Lower lobe of right lung (tissue), 2 donors: ENCODE measurements at places on chromosomes 13 and 19. TPM values are rescaled to one million over a fixed set of nuclear protein-coding genes. Genes with fewer than 3 reads are reported as not detected.

Gene GSX1
- total RNA-seq, result not detected

Gene PTPRH
- total RNA-seq, result 0.30 TPM

GRCh38 chr13:99159331-99160061, 41.2 kb upstream of the UBAC2 start:
- H3K27me3 ChIP-seq, result peaks cover 30% of the 10 kb centered on the region
- H3K36me3 ChIP-seq, result no peaks in the 10 kb centered on the region
- no peak overlapping the region for H3K4me3 ChIP-seq
- DNase-seq, result no peak

Gene KLK7
- not detected for total RNA-seq

DNA sequence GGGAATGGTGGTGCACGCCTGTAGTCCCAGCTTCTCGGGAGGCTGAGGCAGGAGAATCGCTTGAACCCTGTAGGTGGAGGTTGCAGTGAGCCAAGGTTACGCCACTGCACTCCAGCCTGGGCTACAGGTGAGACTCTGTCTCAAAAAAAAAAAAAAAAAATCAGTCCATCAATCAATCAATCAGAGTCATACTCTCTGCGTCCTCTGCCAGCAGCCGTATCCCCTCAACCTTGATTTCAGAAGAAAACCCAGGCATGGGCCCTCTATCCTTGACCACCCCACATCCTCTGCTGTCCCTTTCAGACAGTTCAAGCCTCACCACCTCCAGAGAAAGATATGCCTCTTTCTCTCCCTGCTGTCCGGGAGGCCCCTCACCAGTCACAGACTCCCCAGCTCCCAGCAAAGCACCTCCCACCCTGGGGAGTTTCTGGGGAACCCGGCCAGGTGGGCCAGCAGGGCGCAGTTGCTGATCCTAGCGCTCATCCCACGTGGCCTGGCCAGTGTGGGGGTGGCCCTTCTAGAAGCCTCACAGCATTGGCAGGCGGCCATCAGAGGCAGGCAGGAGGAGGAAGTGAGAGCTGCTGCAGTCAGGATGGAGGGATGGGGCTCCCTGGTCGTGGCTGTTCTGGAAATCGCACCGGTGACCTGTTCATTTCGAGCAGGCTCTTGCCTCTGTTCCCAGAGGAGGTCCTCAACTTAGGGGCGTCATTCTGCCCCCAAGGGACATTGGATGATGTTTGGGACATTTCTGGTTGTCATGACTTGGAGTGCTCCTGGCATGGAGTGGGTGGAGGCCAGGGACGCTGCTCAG, 10.2 kb upstream of the JSRP1 start:
- peak overlapping the region; percentile 20 for H3K27ac ChIP-seq
- DNase-seq, result peak; percentile 94
- peaks cover 3% of the 10 kb centered on the region for H3K36me3 ChIP-seq
- H3K4me3 ChIP-seq, result peak overlapping the region; percentile 14
- peaks cover 45% of the 10 kb centered on the region for H3K4me1 ChIP-seq

Gene IFNL1
- not detected for total RNA-seq

Gene FGF22
- 0.65 TPM for total RNA-seq

DNA sequence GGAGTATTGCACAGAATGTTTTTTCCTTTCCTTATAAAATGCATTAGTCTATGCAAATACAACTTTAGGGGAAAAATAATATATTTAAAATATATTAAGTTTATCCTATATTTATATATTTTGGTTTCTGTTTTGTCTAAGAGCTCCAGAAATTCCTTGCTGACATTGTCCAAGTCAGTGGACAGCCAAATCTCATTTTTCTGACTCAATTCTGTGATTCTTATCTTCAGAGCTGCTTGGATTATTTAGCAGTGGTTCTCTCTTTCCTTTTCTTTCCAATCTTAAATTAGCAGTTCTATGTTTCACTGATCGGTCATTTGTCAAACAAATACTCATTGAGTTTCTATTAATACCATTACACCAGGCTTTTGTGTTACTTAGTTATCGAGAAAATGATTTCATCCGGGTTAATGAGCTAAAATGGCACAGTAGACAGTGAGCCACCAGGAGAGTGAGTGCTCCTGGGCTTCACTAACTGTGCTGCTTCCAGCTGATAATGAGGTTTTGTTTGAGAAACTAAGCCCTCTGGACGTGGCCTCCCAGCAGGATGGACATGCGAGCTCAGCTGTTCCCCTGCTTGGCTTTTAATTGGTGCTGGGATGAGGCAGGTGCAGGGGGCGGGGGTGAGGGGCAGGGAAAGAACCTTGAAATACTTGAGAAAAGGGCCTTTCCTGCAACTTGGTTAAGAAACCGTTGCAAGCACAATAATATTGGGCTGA, 44.0 kb downstream of the ATP11A start:
- DNase-seq, result no peak
- H3K27me3 ChIP-seq, result no peaks in the 10 kb centered on the region
- no peak overlapping the region for H3K27ac ChIP-seq
- H3K4me1 ChIP-seq, result peaks cover 24% of the 10 kb centered on the region
- no peaks in the 10 kb centered on the region for H3K36me3 ChIP-seq

DNA sequence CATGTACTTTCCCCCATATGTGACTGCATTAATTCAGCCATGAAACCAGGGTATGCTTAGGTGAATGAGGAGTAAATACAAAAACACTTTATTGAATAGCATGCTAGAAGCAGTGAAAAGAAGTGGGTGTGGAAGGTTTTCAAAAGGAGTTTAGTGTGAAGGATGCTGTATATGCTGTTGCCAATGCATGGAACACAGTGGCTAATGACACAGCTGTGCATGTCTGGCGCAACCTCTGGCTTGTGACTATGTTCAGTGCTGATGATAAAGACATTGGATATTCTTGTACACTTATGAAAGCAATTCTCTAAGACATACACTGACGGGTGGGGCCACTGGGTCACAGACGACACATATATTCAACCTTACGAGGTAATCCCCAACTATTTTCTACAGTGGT, 55.2 kb downstream of the SOX21 start:
- no peak for DNase-seq
- no peak overlapping the region for H3K27ac ChIP-seq
- no peaks in the 10 kb centered on the region for H3K27me3 ChIP-seq
- no peaks in the 10 kb centered on the region for H3K36me3 ChIP-seq
- H3K4me3 ChIP-seq, result no peak overlapping the region

GRCh38 chr13:71493189-71493588, 373.8 kb downstream of the DACH1 start:
- DNase-seq, result no peak
- H3K27me3 ChIP-seq, result no peaks in the 10 kb centered on the region
- H3K4me1 ChIP-seq, result no peaks in the 10 kb centered on the region
- no peaks in the 10 kb centered on the region for H3K36me3 ChIP-seq

DNA sequence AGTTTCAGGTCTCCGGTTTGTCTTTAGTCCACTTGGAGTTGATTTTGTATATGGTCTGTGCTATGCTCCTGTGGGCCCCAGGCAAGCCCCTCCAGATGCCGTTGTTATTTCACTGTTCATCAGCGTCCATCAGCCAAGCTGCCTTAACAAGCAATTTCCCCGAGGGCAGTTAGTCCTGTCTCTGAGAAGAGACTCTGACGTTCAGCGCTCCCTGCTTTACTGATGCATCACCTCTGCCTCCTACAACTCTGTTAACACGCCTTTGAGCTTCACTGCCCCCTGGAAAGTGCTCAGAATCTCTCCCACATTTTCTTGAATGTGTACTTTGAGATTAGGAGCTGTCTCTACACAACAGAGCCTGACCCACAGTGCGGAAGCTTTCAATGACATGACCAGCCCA, 41.8 kb upstream of the UBAC2 start:
- H3K27me3 ChIP-seq, result peaks cover 30% of the 10 kb centered on the region
- H3K27ac ChIP-seq, result no peak overlapping the region
- H3K36me3 ChIP-seq, result no peaks in the 10 kb centered on the region
- no peaks in the 10 kb centered on the region for H3K4me1 ChIP-seq
- no peak overlapping the region for H3K4me3 ChIP-seq

Gene TICAM1
- total RNA-seq, result 14.6 TPM

Gene FPR1
- 105 TPM for total RNA-seq

GRCh38 chr13:23656637-23657371, 86.6 kb downstream of the TNFRSF19 start:
- H3K27me3 ChIP-seq, result no peaks in the 10 kb centered on the region
- H3K27ac ChIP-seq, result no peak overlapping the region
- no peak for DNase-seq
- H3K4me1 ChIP-seq, result peaks cover 31% of the 10 kb centered on the region
- no peak overlapping the region for H3K4me3 ChIP-seq

GRCh38 chr13:112995395-112996191, 26.6 kb downstream of the MCF2L start:
- H3K4me1 ChIP-seq, result peaks cover 10% of the 10 kb centered on the region
- DNase-seq, result no peak
- H3K36me3 ChIP-seq, result no peaks in the 10 kb centered on the region

Gene ZNF223
- total RNA-seq, result 5.7 TPM

DNA sequence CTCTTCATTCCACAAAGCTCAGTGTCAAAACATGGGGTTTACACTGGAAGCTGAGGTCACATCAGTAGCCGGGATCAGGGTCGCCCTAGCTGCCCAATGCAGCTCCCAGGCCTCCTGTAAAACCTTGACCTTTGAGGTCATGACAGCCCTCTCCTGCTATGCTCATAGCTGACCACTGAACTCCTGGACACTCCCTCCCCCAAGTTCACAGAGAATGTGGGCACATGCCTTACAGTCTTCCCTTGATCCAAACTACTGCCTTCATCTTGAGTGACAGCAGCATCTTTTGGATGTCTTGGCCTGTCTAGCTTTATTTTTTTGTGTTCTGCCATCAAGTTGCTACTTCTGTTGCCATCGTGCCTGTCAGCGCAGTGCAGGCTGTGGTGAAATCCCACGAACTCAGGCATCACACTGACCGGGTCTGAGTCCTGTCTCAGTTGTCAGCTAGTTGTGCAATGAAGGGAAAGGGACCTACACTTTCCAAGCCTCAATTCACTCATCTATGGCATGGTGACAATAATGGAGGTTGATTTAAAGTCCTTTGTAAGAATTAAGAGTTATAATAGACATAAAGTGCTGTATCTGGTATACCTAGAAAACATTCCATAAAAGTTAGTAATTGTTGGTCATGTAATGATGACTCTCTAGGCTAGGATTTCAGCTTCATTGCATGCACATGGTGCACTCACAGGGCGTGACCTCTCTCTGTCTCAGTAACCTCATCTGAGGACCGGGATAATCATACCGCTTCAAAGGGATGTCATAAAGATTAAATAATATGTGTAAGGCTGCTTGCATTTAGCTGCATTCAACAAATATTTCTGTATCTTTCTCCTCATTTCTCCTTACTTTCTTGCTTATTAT, 16.4 kb upstream of the ALOX5AP start:
- DNase-seq, result no peak
- H3K27me3 ChIP-seq, result no peaks in the 10 kb centered on the region
- peaks cover 35% of the 10 kb centered on the region for H3K4me1 ChIP-seq
- H3K27ac ChIP-seq, result no peak overlapping the region
- H3K36me3 ChIP-seq, result no peaks in the 10 kb centered on the region
- no peak overlapping the region for H3K4me3 ChIP-seq

DNA sequence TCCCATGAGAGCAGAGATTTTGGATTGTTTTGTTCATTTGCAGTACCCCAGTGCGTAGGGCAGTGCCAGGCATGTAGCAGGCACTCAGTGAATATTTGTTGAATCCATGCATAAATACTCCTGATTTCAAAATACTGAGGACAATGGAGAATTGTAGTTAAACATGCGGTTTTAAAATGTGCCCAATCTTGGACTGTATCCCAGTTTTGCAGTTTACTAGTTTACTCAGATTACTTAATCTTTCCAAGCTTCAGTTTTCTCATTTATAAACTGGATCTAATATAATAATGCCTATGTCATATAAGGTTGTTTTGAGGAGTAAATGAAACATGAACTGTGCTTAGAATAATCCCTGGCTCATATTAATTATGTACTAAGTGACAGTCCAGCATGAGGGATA, 39.0 kb downstream of the RCBTB2 start:
- no peaks in the 10 kb centered on the region for H3K27me3 ChIP-seq
- H3K4me1 ChIP-seq, result peaks cover 40% of the 10 kb centered on the region
- H3K27ac ChIP-seq, result no peak overlapping the region
- DNase-seq, result no peak

DNA sequence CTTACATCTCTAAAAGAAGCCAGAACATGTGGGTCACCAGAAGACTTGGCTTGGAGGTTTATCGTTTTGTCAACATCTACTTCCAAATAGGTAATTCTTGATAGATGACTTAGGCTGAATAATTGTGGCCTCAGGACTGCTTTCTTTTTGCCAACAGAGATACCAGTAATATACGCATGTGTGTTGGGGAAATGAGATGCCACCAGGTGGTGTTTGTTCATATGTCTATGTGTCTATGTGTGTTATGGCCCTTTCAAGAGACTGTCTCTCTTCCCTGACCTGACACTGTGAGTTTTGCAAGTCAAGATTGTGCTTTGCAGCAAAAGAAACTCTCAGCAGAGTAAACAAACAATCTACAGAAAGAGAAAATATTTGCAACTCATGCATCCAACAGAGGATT, 31.6 kb upstream of the METTL21C start:
- DNase-seq, result no peak
- H3K27ac ChIP-seq, result no peak overlapping the region
- H3K36me3 ChIP-seq, result no peaks in the 10 kb centered on the region
- H3K27me3 ChIP-seq, result no peaks in the 10 kb centered on the region
- H3K4me3 ChIP-seq, result no peak overlapping the region

GRCh38 chr19:19157808-19158207, 12.3 kb downstream of the MEF2B start:
- no peaks in the 10 kb centered on the region for H3K36me3 ChIP-seq
- no peaks in the 10 kb centered on the region for H3K4me1 ChIP-seq
- no peak for DNase-seq
- no peak overlapping the region for H3K4me3 ChIP-seq
- H3K27me3 ChIP-seq, result no peaks in the 10 kb centered on the region

DNA sequence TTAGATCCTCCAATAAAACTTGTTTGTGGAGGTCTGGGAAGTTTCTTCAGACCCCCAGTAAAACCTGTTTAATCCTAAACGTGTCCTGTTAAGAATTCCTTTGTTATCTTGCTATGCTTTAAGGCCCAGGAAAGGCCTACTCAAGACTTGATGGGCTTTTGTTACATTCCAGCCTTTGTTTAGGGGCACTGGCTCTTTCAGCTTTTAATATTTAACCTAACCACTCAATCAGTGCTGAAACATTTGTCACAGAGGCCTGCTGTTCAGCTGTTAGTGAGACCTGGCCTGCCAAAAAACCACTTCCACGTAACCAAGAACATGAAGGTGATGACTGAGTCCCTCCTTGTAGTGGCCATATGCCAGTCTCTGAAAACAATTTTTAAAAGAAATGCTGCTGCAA, 41.7 kb downstream of the PCDH17 start:
- no peak overlapping the region for H3K4me3 ChIP-seq
- H3K27ac ChIP-seq, result no peak overlapping the region
- no peaks in the 10 kb centered on the region for H3K4me1 ChIP-seq
- DNase-seq, result no peak
- H3K27me3 ChIP-seq, result no peaks in the 10 kb centered on the region
- peaks cover 4% of the 10 kb centered on the region for H3K36me3 ChIP-seq

Gene BRSK1
- total RNA-seq, result 1.0 TPM

Gene ZNF583
- 7.2 TPM for total RNA-seq

Gene TMEM91
- 29.8 TPM for total RNA-seq

Gene RHPN2
- total RNA-seq, result 7.7 TPM

DNA sequence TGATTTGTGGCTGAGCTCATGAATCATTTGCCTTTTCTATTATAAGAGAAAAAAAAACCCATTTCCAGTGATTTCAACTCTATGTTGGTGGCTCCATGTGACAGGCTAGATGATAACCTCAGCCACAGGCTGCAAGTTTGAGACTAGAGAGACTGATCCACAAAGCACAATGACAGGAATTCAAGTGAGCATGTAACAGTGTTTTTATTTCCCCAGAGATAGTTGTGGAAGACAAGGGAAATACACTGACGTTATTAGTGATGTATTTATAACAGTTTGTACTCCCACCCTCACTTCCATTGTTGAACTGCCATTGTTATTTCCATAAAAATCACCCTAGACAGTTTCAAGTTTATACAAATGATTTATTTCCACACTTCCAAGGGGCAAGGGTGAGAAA, 27.9 kb upstream of the EDNRB start:
- no peaks in the 10 kb centered on the region for H3K4me1 ChIP-seq
- no peak for DNase-seq
- no peak overlapping the region for H3K4me3 ChIP-seq
- no peaks in the 10 kb centered on the region for H3K27me3 ChIP-seq
- H3K36me3 ChIP-seq, result no peaks in the 10 kb centered on the region
